Left kidney (tissue), 8 donors: ENCODE measurements at places on chromosomes 16 and 17. TPM values are rescaled to one million over a fixed set of nuclear protein-coding genes. Genes with fewer than 3 reads are reported as not detected.

The OR1E2 gene
- not detected for polyA plus RNA-seq

- DNase-seq, result no peak
Observed at GRCh38 chr17:226108-227077, 44.9 kb upstream of the DOC2B start.

DNA sequence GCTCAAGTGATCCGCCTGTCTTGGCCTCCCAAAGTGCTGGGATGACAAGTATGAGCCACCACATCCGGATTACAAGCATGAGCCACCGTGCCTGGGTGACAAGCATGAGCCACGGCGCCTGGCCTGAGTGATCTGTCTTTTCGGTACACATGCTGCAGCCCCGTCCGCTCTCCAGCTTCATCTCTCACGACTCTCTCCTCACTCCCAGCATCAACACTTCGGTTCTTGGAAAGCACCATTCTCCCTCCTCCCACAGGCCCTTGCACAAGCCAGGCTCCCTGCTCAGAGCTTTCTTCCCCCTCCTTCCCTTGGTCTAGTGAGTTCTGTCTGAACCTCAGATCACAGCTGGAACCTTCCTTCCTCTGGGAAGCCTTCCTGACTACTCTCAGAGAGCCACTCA lies 6.5 kb upstream of the NCBP3 start:
- no peak for DNase-seq

DNA sequence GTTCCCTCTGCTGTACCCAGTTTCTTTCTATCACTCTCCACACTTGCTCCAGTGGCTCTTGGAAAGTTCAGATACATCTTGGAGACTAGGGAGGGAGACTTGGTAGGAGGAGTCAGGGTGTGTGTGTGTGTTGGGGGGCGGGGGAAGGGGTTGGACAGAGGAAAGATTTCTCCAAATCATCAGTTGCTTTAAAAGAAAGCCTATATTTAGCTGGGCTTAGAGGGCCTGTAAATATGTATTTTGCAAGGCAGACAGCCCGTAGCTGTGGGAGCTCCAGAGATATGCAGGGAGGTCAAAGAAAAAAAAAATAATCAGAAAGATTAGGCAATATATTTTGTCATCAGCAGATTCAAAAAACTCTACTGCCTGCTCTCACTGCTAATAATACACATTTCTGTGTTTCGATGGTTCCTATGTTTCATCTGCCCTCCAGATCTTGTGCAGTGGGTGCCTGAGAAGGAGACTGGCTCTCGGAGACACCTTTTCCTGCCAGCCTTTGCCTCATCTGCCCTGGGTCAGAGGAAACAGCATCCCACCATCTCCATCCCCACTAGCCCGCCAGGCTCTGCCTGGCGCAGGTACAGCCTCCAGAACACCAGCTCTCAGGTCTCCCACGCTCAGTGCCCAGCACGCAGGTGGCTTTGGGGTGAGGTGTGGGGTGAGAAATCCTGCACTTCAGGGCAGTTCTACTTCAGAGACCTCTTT lies 4.8 kb upstream of the PPP1R9B start:
- no peak for DNase-seq

- no peak for DNase-seq
Observed at GRCh38 chr16:70694088-70694867, 8.4 kb upstream of the MTSS2 start.

DNA sequence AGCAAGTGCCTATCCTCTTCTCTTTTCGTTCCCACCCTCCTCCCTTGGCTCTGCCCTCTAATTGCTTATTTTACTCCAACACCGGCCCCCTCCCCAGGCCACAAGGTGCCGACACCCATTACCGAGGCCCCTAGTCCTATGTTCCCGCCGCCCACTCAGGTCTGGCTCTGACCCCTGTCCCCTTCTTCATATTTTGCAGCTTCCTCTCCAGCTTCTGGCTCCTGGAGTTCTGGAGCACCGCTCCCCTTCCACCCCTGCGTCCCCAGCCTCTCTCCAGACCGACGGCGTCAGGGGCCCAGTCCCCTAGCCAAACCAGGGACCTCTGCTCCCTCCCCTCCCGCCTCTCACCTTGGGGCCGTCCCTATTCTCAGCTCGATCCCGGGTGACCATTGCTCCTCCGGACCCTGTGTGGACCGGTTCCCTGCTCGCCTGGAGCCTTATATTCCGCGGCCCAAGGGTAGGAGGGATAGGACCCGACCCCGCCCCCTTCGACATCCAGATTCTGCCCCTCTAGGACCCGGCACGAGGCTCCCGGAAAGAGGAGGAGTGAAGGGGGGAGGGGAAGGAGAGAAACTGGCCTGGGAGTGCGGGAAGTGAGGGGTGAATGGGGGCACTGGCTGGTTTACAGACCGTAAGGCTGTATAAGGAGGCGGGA lies at the start of gene HES7:
TSS of gene HES7 (minus strand) at position 412 of the 655 bp plus-strand sequence. CDS start at position 390, 22 bp downstream.
- DNase-seq, result no peak

GRCh38 chr16:25037632-25038031 lies 22.5 kb upstream of the ARHGAP17 start:
- no peak for DNase-seq

DNA sequence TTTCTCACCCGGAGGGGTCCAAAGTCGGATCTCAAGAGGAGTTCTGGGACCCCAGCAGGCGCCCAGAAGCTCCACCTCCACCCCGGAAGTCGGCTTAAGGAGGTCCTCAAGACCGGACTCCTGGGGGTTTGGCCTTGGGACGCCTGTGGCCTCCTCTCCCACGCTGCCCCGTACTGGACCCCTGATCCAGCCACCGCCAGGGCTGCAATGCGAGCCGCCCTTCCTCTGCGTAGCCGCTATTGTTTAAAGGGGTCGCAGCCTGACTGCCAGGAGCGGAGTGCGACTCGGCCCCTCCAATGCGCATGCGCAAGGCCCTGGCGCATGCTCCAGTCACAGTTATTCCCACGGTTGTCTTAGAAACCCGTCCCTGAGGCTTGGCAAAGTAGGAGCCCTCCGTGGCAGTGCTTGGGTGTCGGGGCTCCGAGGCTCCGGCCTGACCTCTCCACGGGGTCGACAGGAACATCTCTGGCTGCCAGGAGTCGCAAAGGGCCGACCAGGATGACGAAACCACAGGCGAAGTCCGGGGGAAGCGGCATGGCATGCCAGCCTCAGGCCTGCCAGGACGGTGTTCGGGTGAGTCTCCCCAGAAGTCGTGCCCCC lies 719.0 kb downstream of the KCNJ18 start:
- DNase-seq, result no peak
